Stimulated activated CD4-positive, alpha-beta T cell treated with anti-CD3 and anti-CD28 coated beads, TNF-alpha, amount 100 ng/mL, for 48 hours (primary cell): ENCODE measurements at places on chromosomes 1 and 21.

- DNase-seq: no peak
Measured at GRCh38 chr21:41895643-41896493, 16.7 kb upstream of the PRDM15 start.

GRCh38 chr1:54728027-54728426 lies 12.4 kb downstream of the TTC4 start:
- no peak for DNase-seq

DNA sequence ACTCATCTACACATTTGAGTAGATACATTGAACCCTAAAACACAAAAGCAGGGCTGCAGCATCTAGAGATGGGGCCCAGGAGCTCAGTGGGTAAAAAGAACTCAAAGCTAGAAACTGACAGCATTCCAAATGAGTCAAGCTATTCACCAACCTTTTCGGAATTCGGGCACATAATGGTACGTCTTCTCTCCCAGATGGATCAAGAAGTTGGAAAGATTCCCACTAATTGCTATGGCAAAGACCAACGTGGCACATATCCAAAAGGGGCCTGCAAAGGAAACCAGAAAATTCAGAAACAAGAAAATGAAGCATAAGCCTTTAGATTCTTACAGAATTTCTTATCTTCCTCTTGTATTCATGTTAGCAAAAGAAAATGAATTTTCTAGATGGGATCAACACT lies 18.4 kb downstream of the YIPF1 start:
- DNase-seq: no peak

DNA sequence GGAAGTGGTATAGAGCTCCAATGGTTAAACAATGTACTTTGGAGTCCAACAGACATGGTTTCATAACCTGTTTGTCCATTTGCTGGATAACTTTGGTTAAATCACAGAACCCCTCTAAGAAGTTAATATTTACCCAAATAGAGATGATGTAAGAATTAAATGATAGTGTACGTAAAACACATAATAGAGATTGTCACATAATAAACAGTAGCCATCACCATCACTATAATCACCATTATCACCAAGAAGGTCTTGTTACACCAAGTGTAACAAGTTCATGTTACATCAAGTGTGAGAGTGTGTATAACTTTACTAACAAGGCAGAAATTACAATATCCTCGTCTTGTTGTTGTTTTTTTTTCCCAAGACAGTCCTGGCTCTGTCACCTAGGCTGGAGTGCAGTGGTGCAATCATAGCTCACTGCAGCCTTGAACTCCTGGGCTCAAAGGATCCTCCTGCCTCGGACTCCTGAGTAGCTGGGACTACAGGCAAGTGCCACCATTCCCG lies 23.3 kb downstream of the NUCKS1 start:
- DNase-seq: no peak

DNA sequence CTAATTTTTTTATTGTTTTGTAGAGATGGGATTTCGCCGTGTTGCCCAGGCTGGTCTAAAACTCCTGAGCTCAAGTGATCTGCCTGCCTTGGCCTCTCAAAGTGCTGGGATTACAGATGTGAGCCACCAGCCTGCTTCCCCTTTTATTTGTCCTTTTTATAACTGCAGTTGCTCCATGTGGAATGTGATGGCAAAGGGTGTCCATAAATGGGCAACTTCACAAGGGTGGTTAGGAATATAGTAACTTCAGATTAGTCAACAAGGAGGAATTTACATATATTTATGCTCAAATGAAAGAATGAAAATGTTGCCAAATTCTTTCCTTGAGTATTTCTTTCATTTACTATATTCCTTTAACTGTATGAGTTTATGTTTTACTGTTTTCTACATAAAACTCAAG lies 182.9 kb downstream of the BACH1 start:
- DNase-seq: no peak

GRCh38 chr1:71269818-71270217 lies 189.0 kb upstream of the ZRANB2 start:
- DNase-seq: no peak

DNA sequence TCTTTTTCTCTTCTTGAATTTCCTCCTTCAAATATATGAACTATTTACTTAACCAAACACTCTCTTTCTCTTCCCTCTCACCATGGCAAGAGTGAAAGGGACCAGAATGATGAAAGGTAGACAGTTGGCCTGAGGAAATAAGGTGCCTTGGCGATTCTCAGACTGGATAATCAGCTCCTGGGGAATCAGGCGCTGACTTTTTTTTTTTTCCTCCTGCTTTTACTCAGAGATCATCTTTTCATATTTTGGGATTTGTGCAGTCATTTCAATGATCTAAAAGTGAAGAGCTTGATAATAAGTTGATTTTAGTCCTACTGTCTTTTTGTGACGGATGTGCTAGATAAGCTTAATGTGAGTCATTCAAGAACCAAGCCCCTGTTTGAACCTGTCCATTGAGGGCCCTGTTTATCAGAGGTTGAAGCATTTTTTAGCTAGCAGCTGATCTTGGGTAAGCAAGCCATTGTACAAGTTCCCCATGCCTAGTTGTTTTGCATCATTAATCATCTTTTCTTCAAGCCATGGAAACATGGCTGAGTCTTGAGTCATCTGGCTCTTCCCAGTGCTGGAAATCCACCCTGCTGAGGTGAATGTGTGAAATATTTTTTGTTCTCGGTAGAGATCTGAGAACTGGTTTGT lies 40.8 kb downstream of the ITSN1 start:
- DNase-seq: no peak

- DNase-seq: no peak
Measured at GRCh38 chr1:92210701-92211100, 7.0 kb upstream of the C1orf146 start.

DNA sequence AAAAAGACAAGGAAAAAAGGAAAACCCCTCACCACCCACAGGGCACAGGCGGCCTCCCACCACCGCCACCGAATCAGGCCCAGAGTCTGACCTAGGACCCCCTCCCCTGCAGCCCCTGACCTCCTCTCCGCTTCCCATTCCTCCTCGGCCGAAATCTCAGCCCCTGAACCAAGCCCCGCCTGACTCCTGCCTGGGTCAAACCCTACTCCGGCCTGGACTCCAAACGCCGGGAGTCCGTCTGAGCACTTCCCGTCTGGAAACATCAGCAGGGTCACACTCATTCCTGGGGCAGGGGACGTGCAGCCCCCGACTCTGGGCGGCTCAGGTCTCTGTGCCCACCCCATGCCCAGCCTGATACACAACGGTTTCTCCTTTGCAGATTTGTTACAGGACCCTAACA lies 26.4 kb upstream of the SUMO3 start:
- no peak for DNase-seq

GRCh38 chr1:235763962-235764361 lies 102.7 kb downstream of the LYST start:
- no peak for DNase-seq

GRCh38 chr21:16047904-16048303 lies 318.1 kb downstream of the USP25 start:
- no peak for DNase-seq

- DNase-seq: no peak
Measured at GRCh38 chr1:73066866-73067265, 784.5 kb upstream of the NEGR1 start.

GRCh38 chr1:91174734-91175133 lies 152.9 kb upstream of the ZNF644 start:
- DNase-seq: no peak

GRCh38 chr1:33045246-33045645 lies 8.6 kb upstream of the AK2 start:
- DNase-seq: no peak

DNA sequence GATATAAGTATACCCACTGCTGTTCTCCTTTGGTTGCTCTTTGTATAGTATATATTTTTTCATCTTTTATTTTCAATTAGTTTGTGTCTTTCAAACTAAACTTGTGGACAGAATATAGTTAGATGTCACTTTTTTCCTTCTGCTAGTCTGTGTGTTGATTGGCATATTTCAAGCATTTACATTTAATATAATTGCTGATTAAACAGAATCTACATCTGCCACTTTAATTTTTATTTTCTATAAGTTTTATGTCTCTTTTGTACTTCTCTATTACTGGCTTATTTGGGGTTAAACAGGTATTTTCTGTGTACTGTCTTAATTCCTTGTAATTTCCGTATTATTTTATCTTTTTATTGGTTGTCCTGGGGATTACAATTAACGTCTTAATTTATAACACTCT lies 74.4 kb upstream of the CHODL start:
- DNase-seq: no peak

GRCh38 chr1:209999005-209999404 lies 61.0 kb downstream of the SYT14 start:
- no peak for DNase-seq

GRCh38 chr21:18812308-18812707 lies 408.7 kb upstream of the TMPRSS15 start:
- no peak for DNase-seq

GRCh38 chr1:228804640-228805413 lies 69.5 kb downstream of the RHOU start:
- DNase-seq: no peak

- no peak for DNase-seq
Measured at GRCh38 chr1:8679929-8680663, 137.3 kb downstream of the RERE start.

DNA sequence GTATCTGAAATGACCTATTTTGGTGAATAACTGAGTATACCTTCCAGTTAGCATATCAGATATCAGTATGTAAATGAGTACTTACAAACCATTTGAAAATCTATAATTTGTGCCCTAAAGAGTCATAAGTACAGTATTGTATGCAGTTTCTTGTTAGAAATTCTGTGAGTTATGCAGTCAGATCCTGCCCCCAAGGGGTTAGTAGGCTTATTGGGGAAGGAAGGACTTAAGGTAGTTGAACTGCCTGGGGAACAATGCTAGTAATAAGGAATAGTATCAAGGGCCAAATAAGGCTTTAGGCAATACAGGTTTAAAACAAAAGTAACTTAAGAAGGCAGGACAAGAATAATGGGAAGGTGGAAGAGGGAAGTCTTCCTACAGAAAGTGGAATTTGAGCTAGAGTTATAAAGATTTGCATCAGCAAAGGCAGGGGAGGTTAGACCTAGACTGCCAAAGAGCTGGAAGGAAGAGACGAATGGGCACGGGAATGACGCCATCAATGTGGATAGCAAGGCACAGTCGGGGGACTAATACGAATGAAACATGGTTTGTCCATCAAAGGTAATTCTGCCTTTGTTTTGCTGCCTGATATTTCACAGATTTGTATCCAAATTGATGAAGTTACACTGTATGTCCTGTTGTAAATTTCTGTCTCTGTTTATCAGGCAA lies 182.9 kb upstream of the DPYD start:
- DNase-seq: no peak

DNA sequence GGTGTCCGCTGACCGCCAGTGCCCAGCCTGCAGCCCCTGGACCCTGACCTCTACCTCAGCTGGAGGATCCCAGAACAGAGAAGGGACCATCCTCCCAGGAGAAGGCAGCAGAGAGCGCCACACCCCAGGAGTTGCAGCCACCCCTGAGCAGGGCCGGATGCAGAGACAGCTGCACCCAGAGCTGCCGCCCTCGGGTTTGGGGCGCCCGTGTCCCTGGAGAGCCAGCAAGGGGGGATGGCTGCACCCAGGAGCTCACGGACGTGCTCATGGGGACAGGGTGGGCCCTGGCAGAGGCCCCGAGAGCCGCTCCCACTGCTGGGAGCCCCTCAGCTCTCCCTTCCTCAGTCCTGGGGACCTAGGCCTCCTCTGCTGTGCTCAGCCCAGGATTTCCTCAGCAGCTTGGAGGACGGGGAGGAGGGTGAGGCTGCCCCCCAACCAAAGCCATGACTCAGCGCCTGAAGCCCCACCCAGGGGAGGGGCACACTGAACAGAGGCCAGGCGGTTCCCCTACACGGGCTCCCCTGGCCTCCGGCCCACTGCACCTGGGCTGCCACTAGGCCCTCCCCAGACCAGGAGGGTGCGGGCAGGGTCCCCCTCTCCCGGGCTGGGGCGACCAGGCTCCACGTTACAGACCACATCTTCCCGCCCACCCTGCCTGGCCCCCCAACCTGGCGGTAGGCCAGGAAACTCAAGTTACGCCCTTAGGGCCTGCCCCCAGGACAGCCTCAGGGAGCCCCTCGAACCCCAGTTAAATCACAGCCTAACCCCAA lies 2.2 kb downstream of the ACAP3 start:
- no peak for DNase-seq

GRCh38 chr1:113783254-113784103 lies 24.2 kb upstream of the PHTF1 start:
- DNase-seq: no peak

GRCh38 chr1:94258873-94259331 lies 21.5 kb upstream of the ARHGAP29 start:
- no peak for DNase-seq

DNA sequence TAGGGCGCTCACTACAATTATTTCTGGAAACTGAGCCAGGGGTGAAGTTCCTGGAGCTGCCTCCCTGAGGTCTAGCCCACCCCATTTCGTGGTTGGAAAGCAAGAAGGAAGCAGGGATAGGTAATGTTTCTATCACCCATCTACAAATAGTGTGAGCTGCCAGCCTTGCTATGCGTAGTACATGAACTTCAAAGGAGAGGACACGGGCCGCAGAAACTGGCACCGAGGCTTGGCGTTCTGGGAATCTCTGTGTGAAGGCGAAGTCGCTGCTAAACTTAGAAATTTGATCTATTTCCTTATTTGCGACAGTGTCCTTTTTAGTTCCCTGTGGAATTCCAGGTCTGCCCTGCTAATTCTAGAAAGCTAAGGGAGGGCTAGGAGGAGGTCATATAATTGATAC lies 49.6 kb upstream of the NTPCR start:
- DNase-seq: no peak

GRCh38 chr1:225343618-225344017 lies 84.2 kb downstream of the LBR start:
- DNase-seq: no peak

DNA sequence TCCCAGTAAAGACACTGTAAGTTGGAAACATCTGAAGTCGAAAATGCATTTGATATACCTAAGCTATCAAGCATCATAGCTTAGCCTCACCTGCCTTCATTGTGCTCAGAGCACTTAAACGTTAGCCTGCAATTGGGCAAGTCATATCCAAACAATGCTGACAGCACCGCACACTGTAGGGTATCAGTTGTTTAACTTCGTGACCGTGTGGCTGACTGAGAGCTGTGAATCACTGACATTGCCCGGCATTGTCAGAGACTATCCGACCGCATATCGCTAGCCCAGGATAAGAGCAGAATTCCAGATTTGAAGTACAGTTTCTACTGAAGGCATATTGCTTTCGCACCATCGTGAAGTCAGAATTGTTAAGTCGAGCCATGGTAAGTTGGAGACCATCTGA lies 41.5 kb downstream of the GALNT2 start:
- no peak for DNase-seq

DNA sequence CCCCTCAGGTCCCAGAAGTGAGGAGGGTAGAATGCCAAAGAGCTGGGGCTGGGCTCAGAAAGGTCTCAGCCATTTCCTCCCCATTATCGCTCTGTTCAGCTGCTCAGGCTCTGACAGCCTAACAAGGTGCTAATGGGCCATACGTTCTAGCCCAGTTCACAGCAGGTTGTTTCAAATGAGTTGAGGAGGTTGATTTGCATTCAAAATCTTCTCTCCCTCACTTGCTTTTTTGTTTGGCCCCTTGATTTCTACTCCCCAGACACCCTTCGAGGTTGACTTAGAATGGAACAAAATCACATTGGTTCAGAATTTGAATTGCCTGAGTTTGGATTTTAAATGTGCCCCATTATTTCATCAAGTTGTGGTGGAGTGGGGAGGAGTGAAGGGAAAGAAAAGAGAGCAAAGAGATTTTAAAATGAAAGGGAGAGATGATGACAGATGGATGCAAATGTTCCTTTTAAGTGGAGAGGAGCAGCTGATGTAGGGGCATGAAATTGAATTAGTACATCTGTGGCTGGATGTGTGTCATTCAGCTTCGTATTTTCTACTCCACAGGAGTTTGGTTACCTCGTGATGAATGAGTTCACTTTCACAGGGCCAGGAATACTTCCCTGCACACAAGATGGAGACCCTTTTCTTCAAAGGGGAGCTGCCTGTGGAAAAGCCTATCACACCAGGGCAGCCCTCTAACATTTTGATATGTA lies 425.8 kb upstream of the CAMK1G start:
- DNase-seq: no peak
